Activated CD4-positive, alpha-beta T cell treated with anti-CD3 and anti-CD28 coated beads for 1 hour (primary cell): ENCODE measurements at places on chromosomes 3 and 15.

DNA sequence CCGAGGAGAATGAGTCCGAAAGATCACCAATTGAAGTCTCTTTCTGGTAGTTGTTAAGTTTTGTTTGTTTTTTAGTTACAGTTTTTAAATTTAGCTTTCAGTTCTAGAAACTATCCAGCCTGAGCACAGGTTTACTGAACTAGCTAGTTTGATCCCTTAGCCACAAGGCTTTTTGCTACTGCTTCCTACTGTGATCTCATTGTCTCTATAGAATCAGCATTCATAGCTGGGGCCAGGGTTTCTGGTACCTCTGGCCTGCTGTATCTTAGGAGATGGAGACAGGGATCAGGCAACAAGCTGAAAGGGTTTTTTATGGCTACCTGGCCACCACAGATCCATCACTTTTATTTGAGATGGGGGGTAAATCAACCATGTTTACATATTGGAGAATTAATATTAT is 37.0 kb downstream of the GOLM2 start:
- DNase-seq, result no peak

GRCh38 chr3:10627884-10628572 is 122.6 kb upstream of the ATP2B2 start:
- no peak for DNase-seq

GRCh38 chr3:113276751-113277080 is 65.4 kb downstream of the BOC start:
- DNase-seq, result no peak

- no peak for DNase-seq
These were observed 8.4 kb downstream of the MED12L start for GRCh38 chr3:151093905-151094304.

GRCh38 chr15:100106732-100107131 is 235.0 kb downstream of the ADAMTS17 start:
- no peak for DNase-seq

- DNase-seq, result no peak
These were observed 367.5 kb upstream of the THBS1 start for GRCh38 chr15:39213385-39213840.

GRCh38 chr15:76756381-76756780 is 148.8 kb downstream of the SCAPER start:
- DNase-seq, result no peak

GRCh38 chr3:154023148-154023547 is 98.0 kb upstream of the ARHGEF26 start:
- DNase-seq, result no peak

DNA sequence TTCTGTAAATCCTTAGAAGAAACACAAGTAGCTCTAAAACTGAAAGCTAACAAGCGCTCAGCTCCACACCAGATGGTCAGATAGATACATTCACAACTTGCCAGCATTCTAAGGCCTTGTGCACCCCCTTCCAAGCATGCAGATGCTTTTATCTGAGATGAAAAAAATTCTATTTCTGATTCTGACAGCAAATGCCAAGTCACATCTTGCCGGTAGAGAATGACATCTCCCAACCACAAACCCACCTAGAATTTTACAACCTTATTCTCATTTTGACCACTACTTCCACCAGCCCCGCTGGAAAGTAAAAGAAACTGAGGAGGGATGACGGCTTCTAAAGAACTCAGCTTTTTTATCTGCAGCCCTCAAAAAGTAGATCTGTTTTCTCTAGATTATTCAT is 57.7 kb downstream of the SUMF1 start:
- no peak for DNase-seq

DNA sequence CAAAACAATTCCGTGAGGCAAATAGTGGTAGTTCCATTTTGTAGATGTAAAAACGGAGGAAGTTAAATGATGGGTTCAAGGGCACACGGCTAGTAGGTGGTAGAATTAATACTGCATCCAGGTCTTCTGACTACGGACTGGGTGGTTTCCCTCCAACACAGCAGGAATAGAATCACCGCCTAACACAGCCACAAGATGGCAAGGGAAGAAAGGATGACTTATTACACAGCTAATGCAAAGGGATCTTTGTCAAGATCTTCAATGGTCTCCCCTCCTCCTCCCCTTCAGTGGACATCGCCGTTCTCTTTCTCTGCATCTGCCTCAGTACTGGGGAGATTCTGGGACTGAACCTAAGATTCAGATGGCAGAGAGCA is 524 bp upstream of the TOPBP1 start:
- DNase-seq, result no peak

DNA sequence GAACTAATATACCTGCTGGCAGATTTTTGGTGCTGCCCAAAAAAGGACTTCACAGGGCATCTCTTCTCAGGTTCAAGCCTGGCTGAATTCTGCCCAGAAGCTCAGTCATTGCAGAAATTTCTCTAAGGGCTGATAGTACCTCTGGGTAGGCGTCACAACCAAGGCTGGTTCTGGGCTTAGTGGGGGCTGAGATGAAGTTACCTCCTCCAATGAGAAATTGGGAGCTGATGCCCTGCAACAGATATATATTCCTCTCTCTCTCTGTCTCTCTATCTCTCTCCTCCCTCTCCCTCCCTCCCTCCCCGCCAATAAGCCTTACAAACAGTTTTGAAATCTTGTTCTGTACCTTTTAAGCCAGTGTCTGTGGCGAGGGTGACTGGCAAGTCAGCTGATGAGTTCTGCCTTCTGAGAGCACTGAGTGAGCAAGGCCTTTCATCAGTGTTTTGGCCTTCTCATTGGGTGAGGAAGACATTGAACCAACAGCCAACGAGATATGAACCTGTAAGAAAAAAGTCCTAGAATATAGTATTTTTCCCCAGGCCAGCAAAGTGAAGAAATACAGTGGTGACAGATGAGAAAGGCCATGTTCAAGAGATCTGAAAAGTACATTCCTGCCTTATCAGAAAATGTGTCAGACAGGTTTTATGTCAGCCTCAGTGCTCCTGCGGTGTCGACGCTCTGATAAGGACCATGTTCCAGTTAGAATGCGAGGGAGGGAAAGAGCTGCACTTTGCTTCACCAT is 45.5 kb downstream of the TMEM39A start:
- DNase-seq, result no peak

DNA sequence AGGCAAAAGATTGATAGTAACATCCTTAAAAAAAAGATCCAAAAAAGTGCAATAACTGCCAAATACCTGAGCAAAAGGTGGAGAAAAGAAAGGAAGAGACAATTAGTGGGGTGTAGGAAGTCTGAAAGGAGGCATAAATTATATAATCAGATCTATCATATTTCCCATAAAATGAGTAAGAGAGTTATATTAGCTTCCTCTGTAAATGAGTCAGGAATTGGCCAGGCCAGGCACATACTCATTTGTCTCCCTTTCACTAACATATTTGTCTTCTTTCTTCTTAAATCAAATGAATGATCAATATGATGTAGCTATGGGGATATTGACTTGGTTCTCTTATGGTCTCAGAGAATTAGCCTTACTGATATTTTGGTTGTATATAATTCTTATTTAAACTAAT is 292.3 kb upstream of the CADM2 start:
- DNase-seq, result no peak

GRCh38 chr15:59373215-59373614 is 544 bp upstream of the MYO1E start:
- DNase-seq, result no peak

DNA sequence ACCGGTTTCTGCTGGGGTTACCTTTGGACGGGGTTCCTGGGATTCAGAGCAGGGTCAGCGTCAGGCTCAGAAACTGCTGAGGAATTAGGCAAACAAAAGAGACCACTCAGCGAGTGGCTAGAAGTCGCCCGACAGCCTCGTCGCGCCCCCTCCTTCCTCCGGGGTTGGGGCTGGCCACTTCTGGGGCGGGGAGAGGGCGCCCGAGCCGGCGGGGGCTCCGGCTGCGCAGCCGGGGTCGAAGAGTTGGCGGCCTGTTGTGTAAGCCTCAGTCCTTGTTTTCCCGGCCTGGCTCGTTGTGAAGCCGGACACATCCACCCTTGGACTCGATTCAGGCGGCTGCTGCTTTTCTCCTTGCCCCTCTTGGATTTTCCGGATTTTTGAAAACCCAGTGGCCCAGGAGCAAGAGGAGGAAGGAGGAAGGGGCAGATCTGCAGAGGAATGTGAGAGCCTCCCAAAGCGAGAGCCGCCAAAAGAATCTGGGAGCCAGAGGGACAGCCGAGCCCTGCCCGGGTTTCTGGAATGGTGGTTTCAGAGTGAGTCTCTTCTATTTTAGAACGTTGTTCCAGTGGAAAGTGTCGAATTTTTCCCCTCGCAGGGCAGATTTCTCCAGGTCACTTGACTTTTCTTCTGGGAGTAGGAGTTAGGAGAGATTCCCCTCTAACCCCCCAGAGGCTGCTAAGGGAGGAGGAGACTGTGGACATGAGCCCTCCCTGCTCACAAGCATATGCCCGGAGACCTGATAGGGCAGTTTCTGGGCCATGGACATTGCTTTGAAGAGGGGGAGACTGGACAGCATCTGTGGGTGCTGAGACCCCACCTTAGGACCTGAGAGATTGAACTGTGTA is 666 bp downstream of the SNX33 start:
- DNase-seq, result no peak

DNA sequence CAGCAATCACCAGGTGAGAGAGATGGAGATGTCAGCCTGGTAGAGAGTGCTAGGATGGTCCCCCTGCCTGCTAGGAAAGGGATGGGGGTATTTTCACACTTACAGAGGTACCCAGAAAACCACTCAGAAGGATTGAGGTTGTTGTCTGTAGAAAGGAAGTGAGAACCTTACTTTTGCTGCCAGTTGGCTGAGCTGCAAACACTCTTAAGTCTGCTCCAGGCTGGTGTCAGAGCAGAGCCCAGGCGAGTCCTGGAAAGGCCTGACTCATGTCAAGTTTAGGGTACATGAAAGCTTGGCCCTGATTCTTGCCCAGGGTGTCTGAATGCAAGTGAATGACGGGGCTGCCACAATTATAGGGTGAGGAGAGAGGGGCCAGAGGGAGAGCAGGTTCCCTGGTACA is 214.5 kb upstream of the TRIM42 start:
- DNase-seq, result no peak

- DNase-seq, result no peak
These were observed 203.6 kb upstream of the MDFIC2 start for GRCh38 chr3:70516076-70516475.

DNA sequence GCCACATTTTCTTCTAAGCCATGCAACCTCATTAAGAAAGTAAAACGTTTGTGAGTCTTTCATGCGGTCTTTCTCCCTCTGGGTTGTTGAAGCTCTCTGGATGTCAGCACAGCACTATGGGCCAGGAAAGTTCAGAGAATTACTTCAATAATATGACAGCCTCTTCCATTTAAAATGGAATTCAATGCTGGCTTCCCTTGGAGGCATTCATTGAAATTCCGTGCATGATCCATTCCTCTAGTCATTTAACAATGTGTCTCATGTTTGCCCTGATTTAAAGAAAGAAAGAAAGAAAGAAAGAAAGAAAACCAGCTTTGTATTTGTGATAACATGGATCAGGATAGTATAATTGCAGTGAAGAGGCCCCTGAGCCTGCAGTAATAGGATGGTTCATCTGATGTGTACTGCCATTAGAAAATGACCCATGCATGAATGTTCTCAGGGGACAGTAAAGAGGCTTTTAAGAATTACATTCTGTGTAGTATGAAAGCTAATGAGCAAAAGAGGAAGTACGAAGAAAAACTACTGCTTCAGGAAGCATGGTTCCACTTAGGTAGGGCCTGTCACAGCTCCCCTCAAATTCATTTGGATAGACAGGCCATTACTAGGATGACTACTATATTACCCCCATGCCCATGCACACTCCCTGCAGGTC is 146.0 kb downstream of the ARPP21 start:
- no peak for DNase-seq

DNA sequence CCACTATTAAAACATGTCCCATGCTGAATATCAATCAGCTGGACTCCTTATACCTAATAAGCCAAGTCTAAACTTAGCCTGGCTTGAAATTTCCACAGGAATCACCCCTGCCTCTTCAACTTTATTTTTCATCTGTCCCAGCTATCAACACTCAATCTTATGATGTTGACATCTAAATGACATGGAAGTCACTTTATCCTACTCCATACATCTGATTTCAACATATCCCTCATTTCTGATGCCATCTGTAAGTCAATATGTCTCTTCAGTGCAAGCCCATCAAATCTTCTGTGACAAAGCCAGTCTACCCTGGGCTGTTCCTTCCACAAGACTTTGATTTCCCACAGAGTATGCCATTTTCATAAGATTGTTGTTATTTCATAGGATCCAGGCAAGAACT is 143.6 kb upstream of the SEMA6D start:
- DNase-seq, result no peak

DNA sequence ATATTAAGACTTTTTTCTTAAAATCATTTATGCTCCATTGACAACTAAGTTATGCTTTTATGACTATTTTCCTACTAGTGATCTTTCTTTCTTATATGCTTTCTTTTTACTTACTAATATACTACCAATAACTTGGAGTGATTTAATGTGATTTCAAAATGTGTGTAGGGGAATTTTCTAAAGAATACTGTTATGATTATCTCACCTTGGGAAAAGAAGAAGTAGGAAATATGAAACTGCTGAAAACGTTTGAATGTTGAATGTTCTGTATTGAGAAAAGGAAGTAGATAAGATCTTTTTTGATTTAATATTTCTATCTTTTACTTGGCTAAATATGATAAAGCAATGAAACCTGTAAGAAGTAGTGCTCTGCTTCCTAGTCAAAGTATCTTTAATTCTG is 7.8 kb upstream of the CD200R1 start:
- DNase-seq, result no peak

- no peak for DNase-seq
These were observed 711.0 kb downstream of the MECOM start for GRCh38 chr3:168952551-168952950.

- DNase-seq, result no peak
These were observed 409.8 kb downstream of the ROBO2 start for GRCh38 chr3:77449459-77450350.

GRCh38 chr15:67307889-67308597 is 53.5 kb downstream of the IQCH start:
- DNase-seq, result no peak

DNA sequence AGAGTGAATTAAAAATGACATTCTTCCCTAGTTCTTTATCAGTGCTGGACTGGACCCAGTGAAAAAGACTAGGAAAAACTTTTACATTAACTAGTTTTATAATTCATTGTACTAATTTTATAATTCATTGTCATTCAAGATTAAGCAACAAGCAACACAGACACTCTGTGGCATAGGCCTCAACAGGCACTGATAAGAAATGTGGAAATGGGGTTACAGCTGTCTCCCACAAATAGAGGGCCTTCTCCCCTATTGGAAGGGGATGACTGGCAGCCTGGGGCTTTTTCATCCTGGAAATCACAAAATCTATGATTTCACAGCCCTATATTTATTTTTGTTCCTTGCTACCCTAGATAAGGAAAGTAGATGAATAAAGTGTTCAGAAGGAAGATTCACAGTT is 370.6 kb downstream of the GBE1 start:
- no peak for DNase-seq

- DNase-seq, result no peak
These were observed 805 bp upstream of the TRPM7 start for GRCh38 chr15:50687302-50687902.

GRCh38 chr3:112531358-112531781 is 30.4 kb downstream of the ATG3 start:
- DNase-seq, result no peak

DNA sequence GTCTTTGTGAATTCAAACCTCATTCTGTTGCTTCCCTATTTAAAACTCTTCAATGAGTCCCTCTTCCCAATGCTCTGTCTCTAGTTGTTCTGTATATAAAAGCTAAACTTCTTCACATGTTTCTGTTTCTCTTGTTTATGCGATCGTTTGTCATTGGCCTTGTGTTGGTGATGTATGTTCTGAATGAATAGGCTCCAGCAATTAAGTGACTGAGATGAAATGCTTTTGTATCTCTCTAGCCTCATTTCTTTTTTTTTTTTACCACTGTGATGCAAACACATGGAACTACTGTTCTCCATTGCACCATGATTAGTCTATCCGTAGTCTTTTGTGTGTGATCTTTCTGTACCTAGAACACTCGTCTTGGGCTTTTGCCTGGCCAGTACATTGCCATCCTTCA is 380.5 kb upstream of the TPRG1 start:
- no peak for DNase-seq
